ENCODE measurements at places on chromosomes 2 and 18.

DNA sequence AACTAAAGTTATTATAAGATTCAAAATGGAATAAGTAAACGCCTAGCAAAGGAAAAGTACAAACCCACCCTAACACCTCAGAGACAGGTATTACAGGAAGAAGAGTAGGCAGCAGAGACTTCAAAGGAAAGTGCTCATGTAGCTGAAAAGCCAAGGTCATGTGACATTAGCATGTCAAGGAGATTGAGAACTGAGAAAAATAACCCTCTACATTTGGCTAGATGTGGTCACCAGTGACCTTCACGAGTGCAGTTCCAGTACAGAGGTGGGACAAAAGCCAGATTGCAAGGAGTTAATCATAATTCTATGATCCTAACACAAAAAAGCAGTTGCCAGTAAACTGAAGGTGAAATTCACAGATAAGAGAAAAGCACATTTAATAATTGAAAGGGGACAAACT lies 252.7 kb downstream of the ZEB2 start:
- DNase-seq = no peak

GRCh38 chr2:9145109-9145751 lies 61.4 kb upstream of the ASAP2 start:
- DNase-seq = no peak

DNA sequence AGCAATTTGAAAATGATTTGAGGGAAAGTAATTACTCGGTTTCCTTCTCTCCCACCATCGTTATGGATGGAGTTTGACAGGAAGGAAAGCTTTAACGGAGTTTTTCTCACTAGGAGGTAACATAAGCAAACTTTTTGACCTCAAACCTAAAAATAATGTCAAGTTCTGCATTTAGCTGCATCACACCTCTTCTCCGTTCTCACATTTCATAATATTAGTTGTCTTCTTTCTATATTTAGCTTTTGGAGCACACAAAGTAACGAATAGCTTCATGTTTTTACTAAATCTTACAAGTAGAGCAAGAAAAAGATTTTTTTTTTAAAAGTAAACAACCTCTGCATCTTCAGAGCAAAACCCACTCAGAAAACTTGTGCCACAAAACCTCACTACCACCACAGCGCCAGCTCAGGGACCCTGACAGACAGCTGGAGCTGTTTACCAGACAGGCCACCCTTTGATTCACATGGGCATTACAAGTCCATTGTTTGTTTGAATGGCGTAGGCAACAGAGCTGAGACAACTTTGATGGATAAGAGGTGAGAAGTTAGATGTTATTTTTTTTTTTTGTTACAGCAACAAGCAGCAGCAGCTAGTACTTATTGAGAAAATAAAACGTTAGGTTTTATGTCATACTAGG lies 21.9 kb upstream of the ICOS start:
- DNase-seq = no peak

DNA sequence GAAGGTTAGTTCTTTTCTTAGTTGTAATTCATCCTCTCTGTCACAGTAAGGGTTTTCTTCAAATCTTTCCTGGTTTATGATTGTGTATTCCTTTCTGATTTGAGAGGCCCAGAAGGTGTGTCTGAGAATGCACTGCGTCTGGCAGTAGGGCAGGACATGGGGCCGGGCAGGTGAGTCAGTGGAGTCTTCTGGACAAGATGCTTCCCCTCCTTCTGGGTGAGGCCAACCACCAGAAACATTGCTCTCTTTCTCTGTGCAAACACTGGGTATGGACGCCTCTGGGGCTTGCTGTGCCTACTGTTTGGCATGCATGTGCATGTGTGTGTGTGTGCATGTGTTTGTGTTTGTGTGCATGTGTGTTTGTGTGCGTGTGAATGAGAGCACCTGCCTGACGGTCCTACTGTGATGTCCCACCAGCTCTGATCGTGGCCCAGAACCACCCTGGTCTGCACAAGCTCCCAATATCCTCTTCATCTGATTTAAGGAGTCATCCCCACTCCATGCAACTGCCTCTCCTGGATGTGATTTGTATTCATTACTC lies 93.2 kb upstream of the DLX2 start:
- DNase-seq = no peak

DNA sequence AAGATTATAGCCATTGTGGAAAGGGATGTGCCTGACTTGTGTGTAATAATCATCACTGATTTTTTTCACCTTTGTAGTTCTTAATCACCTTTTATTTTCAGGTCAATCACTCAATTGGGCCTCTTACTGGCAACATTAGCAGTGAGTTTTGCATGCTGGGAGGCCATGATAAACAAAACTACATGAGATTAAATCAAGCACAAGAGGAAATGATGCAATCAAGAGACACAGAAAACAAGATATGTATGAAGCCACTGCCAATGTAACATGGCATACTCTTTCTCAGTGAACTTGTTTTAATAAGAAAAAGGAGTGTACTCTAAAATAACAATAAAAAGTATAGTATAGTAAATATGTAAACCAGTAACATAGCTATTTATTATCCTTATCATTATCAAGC lies 69.9 kb upstream of the FSIP2 start:
- no peak for DNase-seq

- DNase-seq = no peak
These were observed 423.2 kb upstream of the CRIM1 start for GRCh38 chr2:35932276-35932963.

DNA sequence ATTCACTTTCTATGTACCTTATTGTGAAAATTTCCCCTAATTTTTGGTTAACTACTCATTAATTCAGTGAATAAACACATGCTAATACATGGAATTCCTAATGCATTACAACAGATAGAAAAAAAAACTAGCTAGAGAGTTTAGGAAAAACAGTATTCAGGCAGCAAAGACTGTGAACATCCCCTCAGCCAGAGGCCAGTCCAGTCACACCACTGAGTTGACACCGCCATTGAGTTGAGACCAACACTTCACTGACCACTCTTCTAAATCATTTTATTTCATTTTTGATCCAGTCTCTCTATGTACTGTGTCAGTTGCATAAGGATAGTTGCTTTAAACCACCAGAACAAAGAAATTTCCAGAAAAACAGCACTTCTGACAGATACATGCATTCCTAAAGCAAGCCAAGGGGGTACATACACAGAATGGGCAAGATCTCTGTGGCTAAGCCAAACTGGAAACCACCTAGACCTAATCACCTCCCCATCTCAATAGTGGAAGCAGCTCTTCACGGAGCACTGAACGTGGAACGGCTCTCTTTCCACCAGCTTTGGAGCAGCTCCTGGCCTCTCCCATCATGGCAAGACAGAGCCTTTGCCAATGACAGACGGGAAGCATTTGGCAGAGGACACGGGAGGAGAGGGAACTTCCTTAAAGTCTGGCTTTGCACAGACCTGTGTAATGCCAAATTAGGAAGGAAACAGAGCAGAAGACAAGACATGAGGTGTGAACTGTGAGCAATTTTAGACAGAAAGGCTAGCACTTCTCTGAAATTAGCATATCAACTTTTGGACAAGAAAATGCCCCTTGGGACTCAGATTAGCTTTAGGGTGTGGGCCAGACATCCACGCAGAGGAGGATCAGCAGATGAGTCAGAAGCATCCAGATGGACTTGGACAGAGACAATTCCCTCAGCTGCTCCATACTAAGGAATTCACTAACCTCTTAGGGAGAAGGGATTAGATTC lies 36.4 kb downstream of the CACNB4 start:
- no peak for DNase-seq

DNA sequence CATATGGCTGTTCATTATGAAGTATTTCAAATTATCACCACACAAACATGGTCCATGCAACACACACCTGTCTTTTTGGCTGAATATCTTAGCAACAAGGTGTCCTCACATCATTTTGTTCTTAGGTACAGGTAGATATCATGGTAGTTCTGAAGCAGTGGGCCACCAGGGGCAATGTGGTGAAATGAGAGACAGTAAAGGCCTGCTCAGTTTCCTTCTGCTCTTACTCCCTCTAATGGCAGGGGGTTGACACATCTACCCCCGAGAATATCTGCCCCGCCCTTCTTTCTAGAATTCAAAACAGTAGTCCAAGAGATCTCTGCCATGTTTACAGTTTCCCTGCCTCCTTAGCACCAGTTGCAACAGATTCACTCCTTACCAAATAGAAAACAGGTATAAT lies 147.0 kb upstream of the KLHL14 start:
- DNase-seq = peak; percentile 12

- no peak for DNase-seq
These were observed 63.2 kb downstream of the KCMF1 start for GRCh38 chr2:85034158-85034557.

DNA sequence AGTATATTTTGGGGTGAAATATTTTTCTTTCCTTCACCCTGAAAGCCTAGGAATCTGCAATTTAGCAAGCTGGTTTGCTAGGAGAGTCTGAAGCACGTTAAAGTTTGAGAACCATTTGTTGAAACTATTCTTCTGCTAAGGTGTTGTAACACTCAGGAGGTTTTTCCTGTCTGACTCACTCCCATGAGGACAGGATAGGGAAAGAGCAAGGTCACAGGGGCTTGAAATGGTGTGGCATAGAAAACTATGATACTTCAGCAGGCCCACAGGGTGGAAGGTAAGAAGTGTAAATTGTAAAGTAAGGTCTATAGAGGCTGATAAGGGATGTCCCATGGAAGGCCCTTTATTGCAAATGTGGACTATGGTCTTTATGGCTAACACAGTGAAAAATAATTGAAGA lies 177.7 kb upstream of the ZC3H15 start:
- no peak for DNase-seq

- DNase-seq = no peak
These were observed 177.2 kb downstream of the NEDD4L start for GRCh38 chr18:58221060-58221725.

GRCh38 chr2:233466991-233467603 lies 99.5 kb downstream of the USP40 start:
- no peak for DNase-seq

DNA sequence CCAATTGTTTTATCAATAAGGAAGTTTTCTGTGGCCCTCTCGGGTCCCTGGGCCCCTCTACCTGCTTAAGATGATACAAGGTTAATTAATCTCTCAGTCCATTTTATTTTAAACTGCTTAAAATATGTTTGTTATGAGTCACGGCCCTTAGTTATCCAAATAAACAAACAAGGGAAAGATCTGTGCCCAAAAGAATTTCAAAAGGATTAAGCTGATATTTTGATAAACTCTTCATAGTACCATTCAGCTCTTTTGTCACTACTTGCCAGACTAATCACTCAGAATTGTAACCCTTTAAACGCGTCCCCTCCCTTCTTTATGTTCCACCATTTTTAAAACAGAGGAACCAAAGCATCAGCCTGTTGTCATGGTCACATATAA lies 144.7 kb upstream of the STK17B start:
- DNase-seq = no peak

GRCh38 chr2:175449616-175450015 lies 268.1 kb upstream of the ATP5MC3 start:
- no peak for DNase-seq

- DNase-seq = no peak
These were observed 62.6 kb upstream of the STK17B start for GRCh38 chr2:196233805-196234475.

DNA sequence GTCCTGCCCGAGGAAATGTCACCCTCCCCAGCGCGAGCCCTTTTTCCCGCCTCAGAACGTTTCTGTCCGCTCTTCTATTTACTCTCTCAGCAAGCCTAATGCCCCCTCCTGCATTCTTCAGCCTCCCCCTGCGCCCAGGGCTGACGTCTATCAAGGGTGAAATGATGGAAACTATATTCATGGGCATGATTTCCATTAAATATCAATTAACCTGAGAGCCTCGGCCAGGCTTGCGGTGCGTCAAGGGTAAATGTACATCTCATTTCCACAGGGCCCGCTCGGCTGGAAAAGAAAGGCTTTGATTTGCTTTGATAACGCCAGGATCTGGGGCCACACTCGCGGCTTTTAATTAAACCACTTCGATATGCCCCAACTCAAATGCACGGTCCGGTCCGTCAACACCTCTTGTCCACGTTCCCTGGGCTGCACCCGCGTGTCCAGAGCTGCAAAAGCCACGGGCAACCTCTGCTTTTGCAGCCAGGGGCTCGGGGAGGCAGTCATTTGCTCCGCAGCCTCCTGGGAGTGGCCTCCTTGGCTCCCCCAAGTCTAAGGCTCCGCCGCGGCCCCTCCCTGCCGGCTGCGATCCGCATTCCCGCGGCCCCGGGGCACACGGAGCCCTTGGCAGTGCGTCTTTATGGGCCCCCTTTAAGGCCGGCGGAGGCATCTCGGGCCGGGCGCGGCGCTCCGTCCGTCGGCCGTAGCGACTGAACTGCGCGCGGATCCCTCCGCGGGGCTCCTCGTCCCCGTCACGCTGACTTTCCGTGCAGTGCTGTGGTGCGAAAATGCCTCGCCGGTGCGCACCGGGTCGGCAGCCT lies at the start of gene HOXD8:
Gene HOXD8, plus strand, starts transcription at position 724 of the 815 bp plus-strand sequence. CDS start 662 bp downstream, outside the sequence.
- DNase-seq = no peak

- no peak for DNase-seq
These were observed 80.0 kb downstream of the CHN1 start for GRCh38 chr2:174925046-174925784.

GRCh38 chr2:196482119-196483065 lies 157.1 kb upstream of the CCDC150 start:
- DNase-seq = no peak

GRCh38 chr2:54858021-54858681 lies 134.7 kb downstream of the EML6 start:
- DNase-seq = no peak

DNA sequence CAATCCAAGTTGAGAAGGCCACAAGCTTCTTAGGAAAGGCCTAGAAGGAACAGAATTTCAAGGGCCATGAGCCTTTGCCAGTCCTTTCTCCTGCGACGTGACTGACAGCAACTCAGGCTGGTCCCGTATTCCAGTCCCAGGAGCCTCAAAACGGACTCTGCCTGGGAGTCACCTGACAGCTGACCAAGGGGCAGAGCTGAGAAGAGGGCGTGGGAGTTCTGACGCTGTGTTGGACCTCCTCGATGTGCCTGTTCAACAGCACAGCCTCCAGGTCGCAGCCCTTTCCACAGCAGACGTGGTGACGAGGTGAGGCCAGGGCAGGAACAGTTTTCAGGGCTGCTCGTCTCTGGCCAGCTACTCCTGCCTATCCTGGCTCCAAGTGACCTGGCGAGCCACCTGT lies 37.6 kb downstream of the CENPO start:
- no peak for DNase-seq

- no peak for DNase-seq
These were observed 20.7 kb downstream of the NRXN1 start for GRCh38 chr2:51011254-51011653.

DNA sequence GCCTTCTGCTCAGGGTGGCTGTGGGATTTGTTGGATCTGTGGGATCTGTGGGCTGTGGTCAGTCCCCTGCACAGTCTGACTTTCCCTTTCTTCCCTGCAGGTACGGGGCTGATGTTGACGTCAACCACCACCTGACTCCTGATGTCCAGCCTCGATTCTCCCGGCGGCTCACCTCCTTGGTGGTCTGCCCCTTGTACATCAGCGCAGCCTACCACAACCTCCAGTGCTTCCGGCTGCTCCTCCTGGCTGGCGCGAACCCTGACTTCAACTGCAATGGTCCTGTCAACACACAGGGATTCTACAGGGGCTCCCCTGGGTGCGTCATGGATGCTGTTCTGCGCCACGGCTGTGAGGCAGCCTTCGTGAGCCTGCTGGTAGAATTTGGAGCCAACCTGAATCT lies 17.5 kb downstream of the ASB1 start:
- DNase-seq = no peak

- no peak for DNase-seq
These were observed 212.8 kb downstream of the TWIST2 start for GRCh38 chr2:239060676-239061075.

- no peak for DNase-seq
These were observed 85.3 kb downstream of the METTL4 start for GRCh38 chr18:2485983-2486382.

- DNase-seq = no peak
These were observed 1.4 kb downstream of the DNMT3A start for GRCh38 chr2:25340181-25340921.

- no peak for DNase-seq
These were observed 510.3 kb downstream of the ZNF804A start for GRCh38 chr2:185108588-185108987.
